ENCODE measurements at places on chromosomes 16 and 17.

DNA sequence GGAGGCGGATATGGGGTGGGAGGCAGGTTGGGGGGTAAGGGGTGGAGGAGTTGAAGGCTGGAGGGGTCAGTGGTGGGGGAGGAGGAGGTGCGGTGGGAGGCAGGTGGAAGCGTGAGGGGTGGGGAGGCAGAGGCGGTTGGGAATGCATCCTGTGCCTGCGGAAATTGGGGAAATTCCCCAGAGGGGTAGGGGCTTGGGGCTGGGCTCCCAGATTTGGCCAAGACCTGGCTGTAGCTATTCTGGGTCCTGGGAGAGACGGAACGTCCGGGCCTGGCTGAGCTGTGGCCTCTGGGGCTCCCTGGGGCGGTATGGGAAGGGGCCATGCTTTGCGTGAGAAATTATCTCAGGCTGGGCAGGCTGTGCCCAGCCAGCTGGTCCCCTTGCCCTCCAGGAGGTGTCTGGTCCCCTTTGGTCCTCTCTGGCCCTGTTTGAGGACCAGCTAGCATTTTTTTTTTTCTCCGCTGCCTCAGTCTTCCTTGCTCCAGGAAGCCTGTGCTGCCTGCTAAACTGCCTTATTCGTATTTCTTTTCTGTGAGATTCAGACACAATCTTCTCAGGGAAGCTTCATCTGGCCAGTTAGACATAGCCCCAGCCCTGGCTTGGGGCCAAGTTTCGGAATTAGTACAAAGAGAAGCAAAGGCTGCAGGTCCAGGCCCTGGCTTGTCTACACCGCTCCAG is 7.3 kb upstream of the TRPV2 start:
- DNase-seq, result peak; percentile 66

DNA sequence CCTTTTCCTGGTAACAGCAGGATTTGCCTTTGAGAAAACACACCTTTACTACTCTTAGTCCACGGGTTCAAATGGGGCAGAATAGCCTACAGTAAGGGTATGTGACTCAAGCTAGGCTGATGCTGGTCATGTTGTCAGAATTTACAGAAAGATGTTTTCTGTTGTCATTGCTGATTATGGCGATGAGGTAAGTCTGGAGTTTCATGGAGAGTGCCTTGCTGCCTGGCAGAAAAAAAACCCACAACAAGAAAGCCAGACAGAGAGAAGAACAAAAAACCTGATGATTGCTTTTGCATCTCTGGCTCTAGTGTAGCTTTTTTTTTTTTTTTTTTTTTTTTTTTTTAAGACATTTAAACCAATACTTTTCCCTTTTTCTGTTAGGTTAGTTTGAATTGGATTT is 47.9 kb downstream of the SLC6A4 start:
- DNase-seq, result no peak

DNA sequence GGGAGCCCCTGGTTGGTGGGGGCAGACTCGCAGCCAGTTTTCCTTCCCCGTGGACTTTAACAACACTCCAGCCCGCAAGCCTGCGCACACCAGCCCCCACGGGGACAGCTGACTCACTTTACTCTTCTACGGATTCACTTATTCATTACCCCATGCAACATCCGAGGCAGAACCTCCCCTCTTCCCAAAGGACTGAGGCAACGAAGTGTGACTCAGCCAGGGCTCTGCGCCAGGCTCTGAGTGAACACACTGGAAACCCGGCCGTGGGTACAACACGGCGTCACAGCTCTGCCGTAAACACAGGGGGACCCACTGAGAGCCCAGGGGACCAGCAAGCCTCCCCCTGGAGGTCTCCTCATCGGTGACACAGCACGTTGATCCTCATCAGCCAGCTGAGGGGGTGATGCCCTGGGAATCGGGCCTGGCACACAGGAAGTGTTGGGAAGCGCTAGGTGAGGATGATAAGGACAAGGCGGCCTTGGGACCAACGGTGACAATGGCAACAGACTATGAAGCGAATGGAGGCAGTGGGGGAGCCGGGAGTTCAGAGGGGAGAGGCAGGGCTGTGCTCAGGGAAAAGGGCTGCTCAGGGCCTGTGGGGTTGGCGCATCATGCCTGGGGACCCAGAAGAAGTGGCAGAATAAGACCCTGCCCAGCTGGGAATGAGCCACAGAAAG is 14.6 kb downstream of the COTL1 start:
- no peak for DNase-seq

DNA sequence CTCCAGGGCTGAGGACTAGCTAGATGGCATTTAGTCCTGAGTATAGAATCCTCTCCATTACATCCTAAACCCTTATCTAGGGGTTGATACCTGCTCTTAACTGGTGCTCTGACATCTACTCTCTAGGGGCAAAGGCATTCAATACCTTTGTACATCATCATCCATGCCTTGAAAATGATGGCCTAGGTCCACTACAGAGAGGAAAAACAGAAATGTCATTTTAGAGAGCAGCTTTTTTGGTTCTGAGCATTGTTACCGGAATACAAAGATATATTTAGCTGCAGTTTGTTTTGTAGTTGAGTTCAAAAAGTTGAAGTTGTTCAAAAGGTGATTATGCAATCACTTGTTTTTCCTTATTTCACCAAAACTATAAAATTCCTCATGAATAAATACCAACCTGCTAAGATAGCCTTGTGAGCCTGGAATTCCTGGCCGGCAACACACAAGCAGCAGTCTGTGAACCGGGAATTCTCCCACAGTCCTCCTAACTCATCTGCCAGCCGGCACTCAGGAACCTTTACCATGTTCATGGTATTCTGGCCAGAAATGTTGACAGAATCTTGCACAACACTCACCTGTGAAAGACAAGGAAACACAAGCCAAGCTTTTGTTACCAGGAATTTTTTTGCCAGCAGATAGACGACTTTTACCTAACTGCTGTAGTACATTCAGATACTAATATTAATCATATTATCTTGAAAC is 35.4 kb downstream of the NXPH3 start:
- no peak for DNase-seq

Data from mesothelial cell of epicardium (in vitro differentiated cells).